ENCODE measurements at places on chromosomes 7 and 10.
A peak's percentile ranks its signal among the peaks of the same experiment; 100 is the strongest.

DNA sequence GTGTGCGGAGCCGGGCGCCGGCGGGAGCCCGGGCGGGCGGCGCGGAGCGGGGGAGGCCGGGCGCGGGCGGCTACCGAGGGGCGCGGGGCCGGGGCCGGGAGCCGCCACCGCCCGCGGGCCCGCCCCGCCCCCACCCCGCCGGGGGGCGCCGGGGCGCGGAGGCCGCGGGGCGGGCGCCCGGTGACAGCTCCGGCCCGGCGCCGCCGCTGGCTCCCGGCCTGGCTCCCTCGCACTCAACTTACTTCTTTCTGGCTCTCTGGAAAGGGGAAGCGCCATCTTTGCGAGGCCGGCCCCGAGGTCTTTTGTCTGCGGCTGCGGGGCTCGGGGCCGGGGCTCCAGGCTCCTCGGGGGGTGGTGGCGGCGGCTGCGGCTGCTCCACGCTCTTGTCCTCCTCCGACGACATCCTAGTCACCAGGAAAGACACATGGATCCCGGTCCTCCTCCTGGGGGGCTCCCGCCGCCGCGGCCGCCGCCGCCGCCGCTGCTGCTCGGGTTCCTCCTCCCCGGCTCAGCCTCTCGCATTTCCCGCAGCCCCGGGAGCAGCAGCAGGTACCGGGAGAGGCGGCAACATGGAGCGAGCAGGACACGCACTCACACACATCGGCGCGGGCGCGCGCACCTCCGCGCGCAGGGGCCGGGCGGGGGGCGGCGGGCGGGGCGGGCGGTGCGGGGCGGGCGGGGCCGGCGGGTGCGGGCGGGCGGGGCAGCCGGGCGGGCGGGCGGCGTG, at the start of gene KMT2C:
Gene KMT2C, minus strand, starts transcription at position 620 of the 727 bp plus-strand sequence. Its CDS starts 217 bp downstream, at position 403.
- DNase-seq = peak; percentile 8

DNA sequence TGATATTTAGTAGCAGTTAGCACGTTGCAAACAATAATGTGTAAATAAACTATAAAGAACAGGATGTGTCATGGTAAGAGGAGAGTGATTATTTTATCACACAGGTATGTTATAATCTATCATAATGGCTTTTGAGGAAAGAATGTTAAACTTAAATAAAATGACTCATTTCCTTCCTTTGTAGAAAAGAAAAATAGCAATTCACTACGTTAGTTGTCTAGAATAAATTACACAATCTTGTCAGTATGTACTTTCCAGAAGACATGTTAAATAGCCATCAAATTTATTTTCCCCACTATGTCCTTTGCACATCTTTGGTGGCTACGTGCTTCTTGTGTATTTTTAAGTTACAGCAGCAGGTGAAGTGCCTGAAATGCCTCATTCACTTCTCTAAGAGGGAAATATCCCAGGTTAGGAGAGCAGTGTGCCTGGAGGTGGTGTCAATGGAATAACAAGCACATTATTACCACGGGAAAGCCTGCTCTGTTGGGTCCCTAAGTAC, 133.8 kb downstream of the SEMA3A start:
- no peak for DNase-seq

DNA sequence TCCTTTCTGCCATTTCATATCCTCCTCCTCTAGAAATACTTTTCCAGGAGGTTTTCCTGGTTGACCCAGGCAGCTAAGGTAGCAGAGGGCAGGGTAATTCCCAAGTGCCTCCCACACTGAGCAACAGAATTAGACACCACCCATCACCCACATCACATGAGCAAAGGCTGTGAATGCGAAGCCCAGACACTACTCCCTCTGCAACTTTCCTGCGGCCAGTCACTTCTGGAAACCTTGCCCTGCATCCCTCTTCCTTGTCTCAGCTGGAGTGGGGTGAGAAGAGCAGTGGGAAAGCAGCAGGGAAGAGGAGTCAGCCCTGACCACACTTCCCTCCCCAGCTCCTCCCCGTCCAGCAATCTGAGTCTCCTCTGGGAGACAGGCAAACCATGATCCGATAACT, 15.2 kb downstream of the TMEM176B start:
- no peak for DNase-seq

DNA sequence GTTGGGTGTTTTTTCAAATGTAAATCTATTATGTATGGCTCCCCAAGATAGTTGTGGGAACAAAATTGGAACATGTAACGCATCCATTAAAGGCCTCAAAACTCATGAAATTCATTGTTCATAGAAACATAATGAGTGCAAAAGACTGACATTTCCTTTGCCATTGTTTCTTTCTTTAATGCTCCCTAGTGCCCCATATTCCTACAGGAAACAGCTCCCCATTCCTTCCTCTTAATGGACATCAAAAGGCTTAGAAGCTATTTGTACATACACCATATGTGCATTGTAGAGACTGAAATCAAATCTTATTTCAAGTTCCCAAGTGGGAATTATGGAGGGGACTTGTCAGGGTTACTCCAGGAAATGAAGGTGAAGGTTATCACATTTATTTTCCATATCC, 139.1 kb downstream of the AHR start:
- DNase-seq = no peak

DNA sequence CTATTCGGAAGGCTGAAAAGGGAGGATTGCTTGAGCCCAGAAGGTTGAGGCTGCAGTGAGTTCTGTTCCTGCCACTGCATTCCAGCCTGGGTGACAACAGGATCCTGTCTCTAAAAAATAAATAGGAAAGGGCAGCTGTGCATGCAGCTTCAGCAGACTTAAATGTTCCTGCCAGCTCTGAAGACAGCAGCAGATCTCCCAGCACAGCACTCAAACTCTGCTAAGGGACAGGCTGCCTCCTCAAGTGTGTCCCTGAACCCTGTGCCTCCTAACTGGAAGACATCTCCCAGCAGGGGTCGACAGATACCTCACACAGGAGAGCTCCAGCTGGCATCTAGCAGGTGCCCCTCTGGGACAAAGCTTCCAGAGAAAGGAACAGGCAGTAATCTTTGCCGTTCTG, 117.9 kb downstream of the CXCL12 start:
- no peak for DNase-seq

DNA sequence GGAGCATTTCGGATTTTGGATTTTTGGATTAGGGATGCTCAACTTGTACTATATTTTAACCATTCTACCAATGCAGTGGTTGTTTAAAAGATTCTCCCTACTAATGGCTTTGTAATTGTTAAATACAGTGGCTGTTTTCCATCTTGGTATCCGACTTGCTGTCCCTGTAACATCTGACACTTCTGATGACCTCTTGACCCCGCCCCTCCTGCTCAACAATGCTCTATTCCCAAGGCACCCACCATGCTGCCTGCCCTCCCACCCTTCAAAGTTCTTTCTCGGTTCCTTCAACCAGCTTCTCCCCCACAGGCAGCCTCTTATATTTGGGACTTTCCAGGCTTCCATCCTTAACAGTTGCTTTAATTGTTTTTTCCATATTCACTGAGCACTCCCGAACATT, 2.0 kb downstream of the PRTFDC1 start:
- DNase-seq = no peak

- DNase-seq = no peak
These were observed 27.9 kb upstream of the JAZF1 start for GRCh38 chr7:28208506-28208905.

DNA sequence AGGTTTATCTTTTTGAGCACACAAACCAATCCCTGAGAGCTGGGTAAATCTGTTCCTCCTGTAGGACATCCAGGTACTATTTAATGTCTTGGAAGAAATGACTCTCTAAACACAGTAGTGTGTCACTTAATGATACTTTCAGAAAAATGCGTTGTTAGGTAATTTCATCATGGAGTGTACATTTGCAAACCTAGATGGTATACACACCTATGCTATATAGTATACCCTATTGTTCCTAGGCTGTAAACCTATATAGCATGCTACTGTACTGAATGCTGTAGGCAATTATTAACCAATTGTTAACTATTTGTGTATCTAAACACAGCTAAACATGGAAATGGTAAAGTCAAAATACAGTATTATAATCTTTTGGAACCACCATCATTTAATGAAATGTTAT, 10.1 kb downstream of the RUFY2 start:
- no peak for DNase-seq

GRCh38 chr10:129949411-129949810, 14.7 kb downstream of the EBF3 start:
- no peak for DNase-seq

DNA sequence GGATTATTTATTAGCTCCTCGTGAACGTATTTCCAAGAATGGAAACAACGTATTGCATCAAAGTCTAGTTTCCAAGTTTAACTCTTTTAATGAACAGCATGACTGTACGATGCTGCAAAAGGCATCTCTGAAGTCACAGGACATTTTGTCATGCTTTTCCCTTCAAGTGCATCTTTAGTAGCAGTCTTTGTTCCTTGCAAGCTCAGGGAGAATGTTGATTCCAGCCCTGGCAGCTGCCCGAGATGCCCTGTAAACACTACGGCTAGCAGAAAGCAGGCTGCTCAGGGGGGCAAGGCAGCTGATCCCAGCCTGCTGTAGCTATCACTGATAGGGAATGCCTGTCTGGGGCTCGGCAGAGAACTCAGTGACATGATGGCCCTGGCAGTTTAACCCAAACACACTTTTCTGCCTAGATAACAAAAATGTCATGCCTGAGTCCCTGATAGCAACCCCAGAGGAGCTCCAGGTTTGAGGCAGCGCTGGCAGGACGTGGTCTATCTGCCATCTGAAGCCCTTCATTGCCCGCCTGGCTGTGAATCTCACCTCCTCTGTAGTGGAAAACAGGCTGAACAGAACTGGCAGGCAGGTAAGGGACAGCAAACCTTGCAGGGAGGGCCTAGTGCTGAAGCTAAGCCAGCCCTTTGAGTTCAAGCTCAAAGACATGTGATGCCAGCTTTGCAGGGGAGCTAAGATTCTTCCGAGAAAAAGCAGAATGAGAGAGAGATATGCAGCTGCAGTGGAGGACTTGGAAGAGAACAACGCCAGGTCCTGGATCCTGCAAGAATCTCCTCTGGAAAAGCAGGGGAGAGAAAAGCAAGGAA, 264.6 kb downstream of the SNX10 start:
- peak; percentile 36 for DNase-seq

DNA sequence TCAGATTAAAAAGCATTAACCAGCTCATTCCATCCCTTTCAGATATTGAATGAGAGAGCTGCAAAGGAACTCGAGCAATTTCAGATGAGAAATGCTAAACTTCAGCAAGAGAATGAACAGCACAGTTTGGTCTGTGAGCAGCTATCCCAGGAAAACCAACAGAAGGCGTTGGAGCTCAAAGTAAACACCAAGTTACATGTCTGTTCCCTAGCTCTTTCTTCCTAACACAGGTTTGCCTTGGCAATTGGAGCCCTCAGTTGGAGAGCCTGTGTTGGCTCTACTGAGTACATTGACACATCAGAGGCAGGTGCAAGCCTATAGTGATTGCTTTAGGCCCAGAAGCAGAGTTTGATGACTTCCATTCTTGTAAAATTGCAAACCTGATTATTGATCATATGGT, 14.7 kb downstream of the CFAP58 start:
- no peak for DNase-seq
